ENCODE measurements at places on chromosomes 2 and 18.

- DNase-seq, result no peak
Measured at GRCh38 chr2:100228415-100228814, 86.0 kb upstream of the AFF3 start.

- no peak for DNase-seq
Measured at GRCh38 chr2:201698588-201699226, at the start of gene MPP4. Gene MPP4, minus strand, starts transcription at chr2:201698644. Its CDS starts 4,690 bp downstream, at chr2:201693954.

DNA sequence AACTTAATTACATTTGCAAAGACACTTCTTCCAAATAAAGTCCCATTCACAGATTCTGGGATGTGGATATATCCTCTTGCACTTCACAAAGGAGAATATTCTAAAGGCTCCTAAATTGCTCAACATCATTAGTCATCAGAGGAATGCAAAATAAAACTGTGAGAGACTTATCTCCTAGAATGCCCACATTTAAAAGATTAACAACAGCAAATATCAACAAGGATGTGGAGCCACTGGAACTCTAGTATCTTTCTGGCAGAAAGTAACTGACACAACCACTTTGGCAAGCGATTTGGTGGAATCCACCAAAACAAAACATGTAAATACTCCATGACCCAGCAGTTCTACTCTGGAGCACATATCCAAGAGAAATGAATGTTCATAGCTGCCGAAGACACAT, 4.6 kb downstream of the NEU2 start:
- DNase-seq, result no peak

DNA sequence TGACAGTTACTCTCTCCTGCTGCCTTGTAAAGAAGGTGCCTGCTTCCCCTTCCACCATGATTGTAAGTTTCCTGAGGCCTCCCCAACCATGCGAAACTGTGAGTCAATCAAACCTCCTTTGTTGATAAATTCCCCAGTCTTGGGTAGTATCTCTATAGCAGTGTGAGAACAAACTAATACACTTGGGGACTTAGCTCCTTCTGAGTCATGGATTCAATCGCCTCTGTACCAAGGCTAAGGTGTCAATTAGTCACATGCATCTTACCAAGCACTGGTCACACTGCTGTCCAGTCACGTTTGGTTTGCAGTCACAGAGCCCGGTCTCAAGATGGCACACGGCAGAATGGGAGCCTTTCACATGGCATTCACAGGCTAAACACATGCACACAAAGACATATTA, 100.6 kb downstream of the LAMA1 start:
- no peak for DNase-seq

- DNase-seq, result no peak
Measured at GRCh38 chr2:9867881-9868280, 24.6 kb downstream of the TAF1B start.

GRCh38 chr2:229173825-229174359, 97.2 kb downstream of the PID1 start:
- no peak for DNase-seq

DNA sequence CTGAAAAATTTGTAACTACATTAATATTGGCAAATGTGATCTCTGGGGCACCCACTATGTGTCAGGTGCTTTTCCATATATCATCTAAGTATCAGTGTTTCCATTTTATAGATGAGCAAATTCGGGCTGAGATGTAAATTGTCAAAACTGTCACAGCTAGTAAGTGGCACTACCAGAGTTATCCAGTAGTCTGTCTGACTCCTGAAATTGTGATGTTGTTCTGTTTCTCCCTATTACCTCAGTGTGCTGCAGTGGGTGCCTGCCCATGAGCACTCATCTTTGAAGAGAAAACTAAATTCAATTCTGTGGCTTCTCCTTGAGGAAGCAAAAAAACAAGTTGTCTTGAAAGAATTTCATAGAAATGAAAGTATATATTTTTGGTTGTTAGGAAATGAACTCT, 467.4 kb upstream of the FANCL start:
- DNase-seq, result no peak

GRCh38 chr2:27074738-27075565, 3.5 kb upstream of the EMILIN1 start:
- no peak for DNase-seq

DNA sequence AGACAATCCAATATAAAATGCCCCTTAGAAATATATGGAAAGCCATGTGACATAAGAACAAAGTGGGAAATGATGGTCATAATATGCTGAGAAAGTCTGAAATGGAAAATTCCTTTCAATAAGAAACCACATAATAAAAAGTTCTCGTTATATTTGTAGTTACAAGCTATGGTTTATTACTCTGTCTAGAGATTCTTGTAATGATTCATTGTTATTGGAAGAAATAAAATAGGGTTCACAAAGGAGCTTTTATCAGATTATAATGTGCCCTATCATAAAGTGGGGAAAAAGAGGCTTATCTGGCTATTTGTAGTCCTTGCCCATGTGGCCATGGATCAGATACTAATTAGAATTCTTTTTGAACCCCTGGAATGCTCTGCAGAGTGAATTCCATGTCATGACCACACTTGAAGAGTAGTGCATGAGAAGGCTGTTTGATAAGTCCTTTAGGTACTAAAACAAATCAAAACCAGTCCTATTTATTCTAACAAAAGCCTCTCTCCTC, 420.7 kb upstream of the NRP2 start:
- no peak for DNase-seq

DNA sequence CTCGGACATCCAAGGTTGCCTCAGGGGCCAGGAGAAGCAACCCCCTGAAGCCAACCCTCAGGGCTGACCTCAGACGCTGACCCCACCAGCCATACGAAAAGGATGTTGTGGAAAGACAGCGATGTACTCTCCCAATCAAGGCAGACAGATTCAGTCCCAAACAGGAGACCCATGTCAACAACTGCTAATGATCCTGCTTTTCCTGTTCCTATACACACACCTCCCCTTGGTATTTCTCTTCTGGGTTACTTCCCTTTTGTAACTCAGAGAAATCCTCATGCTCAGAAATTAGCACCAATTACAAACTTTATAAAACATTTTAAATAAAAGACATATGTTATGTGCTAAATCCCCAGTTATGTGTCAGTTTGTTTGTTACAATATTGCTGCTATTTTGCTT, 120.8 kb downstream of the PID1 start:
- DNase-seq, result no peak

DNA sequence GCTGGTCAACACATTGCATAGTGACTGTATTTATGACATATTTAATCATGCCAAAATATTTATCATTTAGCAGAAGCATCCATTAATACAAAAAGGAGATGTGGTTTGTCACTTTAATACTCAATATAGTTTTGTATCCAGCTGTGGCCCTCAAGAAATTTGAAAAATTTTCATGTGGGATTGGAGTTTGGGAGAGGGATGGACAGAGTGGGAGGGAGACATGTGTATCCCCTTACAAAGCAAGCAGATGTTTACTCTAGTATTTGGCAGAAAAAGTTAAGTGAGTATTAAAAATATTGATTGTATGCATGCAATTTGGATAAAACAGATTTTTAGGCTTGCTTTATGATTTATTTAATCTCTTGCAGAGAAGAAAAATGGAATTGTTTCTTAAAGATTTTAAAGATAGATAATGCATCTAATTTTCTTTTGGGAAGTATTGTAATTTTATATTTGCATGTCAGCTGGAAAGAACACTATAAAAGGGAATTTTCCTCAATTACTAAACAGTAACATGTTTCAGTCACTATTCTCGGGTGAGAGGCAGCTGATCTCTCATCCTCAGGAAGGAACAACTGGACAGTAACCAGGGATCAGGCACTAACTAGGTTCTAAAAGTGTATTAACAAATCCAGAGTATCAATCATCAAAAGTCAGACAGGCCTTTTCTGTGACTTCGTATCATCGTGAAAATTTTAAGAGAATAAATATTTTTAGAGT, 1184.7 kb upstream of the NXPH2 start:
- no peak for DNase-seq

- no peak for DNase-seq
Measured at GRCh38 chr18:56289381-56289780, 349.0 kb downstream of the TXNL1 start.

DNA sequence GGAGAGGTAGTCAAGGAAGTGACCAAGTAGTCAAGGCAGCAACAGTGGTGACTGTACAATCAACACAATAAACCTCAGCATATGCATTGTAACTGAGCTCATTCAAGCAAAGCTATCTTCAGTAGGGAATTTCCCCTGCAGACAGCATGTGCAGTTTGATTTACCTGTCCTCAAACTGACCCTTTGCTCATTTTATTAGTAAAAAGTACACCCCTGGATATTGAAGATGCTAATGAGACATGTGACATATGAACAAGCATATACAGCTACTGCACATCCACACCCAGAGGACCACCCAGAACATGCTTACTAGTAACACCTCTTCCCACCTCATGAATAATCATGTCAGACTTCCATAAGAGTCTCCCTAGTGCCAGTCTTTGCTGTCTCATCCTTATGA, 15.4 kb downstream of the C2orf81 start:
- no peak for DNase-seq

DNA sequence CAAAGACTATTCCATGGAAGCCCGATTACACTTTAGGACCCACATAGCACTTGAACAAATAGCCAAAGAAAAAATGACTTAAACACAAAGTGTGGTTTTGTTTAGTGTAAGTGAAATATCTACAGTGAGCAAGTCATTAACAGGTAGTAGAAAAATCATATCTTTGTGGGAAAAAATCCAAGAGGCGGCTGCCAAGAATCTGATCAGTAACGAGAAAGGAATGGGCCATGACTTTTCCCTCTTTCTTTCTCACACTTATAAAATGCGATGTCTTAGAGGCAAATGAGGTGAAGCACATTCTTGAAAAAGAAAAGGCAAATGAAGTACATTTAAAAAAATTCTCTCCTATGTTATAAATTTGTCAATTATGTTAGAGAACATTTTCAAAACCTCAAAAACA, 12.9 kb upstream of the GEMIN6 start:
- DNase-seq, result no peak

- no peak for DNase-seq
Measured at GRCh38 chr2:65638443-65638842, 206.0 kb upstream of the SPRED2 start.

DNA sequence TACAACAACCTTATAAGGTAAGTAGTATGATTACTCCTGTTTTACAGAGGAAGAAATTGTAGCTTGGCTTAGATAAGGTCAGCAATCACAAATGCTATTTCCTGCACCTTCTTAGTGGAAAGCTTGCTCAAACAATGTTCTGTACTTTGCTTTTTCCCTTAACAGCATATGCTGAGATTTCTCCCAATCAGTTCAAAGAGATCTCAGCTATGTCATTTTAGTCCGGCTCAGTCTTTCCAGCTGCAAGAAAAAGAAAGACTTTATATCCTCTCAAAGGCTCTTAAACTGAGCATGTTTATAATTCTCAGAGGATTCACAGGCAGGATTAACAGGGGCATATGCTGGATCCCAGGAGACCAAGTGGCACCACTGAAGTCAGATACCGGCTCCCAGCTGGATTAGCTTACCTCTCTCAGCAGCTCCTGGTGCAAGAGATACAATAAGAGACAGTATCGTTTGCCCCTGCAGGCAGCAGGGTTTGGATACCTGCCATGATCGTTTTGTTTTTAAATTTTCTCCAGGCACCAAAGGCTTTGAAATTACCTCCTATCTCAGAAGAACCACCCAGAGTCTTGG, 29.5 kb downstream of the KIAA2012 start:
- DNase-seq, result no peak

GRCh38 chr2:23720705-23721453, 206.0 kb downstream of the ATAD2B start:
- no peak for DNase-seq

GRCh38 chr2:240111253-240111652, 24.9 kb downstream of the COPS9 start:
- no peak for DNase-seq

- no peak for DNase-seq
Measured at GRCh38 chr2:240593026-240593702, 6.6 kb downstream of the CAPN10 start.

- DNase-seq, result no peak
Measured at GRCh38 chr2:166413255-166413654, 37.5 kb upstream of the SCN9A start.

GRCh38 chr18:2442726-2443275, 128.5 kb downstream of the METTL4 start:
- DNase-seq, result no peak

GRCh38 chr2:47389692-47390091, 13.3 kb upstream of the MSH2 start:
- no peak for DNase-seq

DNA sequence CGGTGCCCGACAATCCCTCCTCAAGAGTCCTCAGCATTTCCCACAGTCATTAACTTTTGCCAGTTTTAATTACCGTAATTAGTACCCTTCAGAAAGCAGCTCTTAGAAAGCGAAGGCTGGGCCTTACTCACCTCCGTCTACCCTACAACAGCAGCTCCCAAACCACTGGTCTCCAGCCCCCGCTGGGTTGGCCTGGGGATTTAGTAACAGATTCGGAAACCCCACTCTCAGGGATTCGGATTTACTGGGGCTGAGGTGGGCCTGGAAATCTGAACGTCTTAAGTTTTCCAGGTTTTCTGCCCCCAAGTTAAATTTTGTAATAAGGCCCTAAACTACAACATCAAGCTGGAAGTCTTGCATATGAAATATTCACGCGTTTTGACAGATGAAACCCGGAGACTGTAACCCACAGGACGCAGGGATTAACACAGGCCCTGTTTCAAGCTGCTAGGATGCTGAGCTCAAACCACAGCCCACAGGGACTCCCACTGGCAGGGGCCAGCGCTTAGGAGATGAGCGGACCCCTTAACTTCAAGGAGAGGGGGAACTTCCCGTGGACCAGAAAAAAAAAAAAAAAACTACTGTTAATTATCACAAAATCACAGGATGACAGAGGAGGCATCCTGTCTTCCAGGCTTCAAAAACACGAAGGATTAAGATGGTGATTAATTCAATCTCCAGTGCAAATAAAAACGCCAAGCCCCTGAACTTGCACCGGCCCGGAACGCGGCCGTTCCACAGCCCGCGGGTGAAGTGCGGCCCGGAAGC, 985 bp downstream of the ILKAP start:
- DNase-seq, result no peak

DNA sequence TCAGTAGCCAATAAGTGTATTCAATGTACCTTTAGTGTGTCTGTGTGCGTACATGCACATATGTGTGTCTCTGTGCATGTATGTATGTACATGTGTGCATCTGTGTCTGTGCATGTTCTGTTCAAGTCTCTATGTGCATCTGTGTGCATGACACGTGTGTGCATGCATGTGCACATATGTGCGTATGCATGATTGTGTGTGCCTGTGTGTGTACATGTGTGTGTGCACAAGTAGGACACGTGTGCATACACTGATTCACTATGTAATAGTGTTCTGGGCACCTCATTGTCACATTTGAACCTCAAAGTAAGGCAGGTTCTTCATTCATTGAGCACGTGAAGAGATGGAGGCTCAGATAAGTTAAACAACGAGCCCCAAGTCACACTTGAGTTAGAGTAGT, 142.6 kb upstream of the COPS8 start:
- no peak for DNase-seq

- DNase-seq, result no peak
Measured at GRCh38 chr18:5455674-5456073, 88.1 kb downstream of the EPB41L3 start.

Data from stimulated activated CD8-positive, alpha-beta memory T cell treated with anti-CD3 and anti-CD28 coated beads, Interleukin-4, amount 100 ng/mL, for 4 hours (primary cell).